ENCODE measurements at places on chromosomes 16 and 17. TPM values are rescaled to one million over a fixed set of nuclear protein-coding genes. Genes with fewer than 3 reads are reported as not detected.

DNA sequence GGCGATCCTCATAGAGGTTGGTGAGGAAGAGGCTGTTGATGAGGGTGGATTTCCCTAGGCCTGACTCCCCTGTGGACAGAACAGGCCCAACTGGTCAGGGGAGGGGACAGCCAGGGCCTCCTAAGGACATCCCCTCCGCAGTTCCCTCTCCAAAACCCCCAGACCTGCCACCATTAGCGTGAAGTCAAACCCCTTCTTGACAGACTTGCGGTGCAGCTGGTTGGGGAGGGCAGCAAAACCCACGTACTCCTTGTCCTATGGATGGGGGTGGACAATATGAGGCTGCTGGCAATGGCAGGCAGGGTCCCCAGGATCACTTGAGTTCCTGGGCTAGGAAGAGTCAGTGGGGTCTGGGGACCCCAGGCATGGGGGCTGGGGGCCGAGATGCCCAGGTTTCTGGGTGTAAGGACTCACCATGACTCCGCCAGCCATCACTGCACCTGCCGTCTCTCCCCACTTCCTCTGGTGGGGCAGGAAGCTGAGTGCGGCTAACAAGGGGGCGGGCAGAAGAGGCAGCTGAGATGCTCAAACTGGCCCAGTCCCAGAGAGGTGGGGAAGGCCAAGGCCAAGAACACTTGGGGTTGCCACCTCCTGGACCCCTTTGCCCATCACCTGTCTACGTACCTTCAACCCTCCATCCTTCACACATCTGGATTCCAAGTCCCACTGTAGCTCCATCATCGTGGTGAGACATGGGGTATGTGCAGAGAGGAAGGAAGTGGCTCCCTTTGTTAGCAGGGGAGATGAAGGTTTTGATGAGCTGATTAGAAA is at the start of gene SEPTIN1:
Gene SEPTIN1, minus strand, starts transcription at position 451 of the 771 bp plus-strand sequence. Its CDS starts 19 bp downstream, at position 432.
- H3K27ac ChIP-seq: no peak within 1 kb of the TSS
- peaks cover 22% of the 10 kb centered on the region for H3K4me1 ChIP-seq
- no peaks in the 10 kb centered on the region for H3K36me3 ChIP-seq

GRCh38 chr16:84973776-84974523 is 37.4 kb downstream of the ZDHHC7 start:
- H3K27me3 ChIP-seq: no peaks in the 10 kb centered on the region
- H3K27ac ChIP-seq: no peak overlapping the region
- no peak overlapping the region for H3K4me3 ChIP-seq
- no peaks in the 10 kb centered on the region for H3K36me3 ChIP-seq
- no peak for DNase-seq
- H3K4me1 ChIP-seq: peaks cover 9% of the 10 kb centered on the region

GRCh38 chr16:24049113-24049512 is 207.0 kb upstream of the CACNG3 start:
- H3K27ac ChIP-seq: no peak overlapping the region
- no peaks in the 10 kb centered on the region for H3K27me3 ChIP-seq
- DNase-seq: no peak

GRCh38 chr17:12789481-12790248 is at the start of gene ARHGAP44:
Gene ARHGAP44, plus strand, starts transcription at chr17:12789498. Its CDS starts 341 bp downstream, at chr17:12789839.
- peak within 1 kb of the TSS; percentile 66 for H3K4me3 ChIP-seq
- peak within 1 kb of the TSS; percentile 63 for H3K27ac ChIP-seq
- peaks cover 11% of the 10 kb centered on the region for H3K4me1 ChIP-seq
- no peaks in the 10 kb centered on the region for H3K36me3 ChIP-seq
- DNase-seq: no peak
- H3K27me3 ChIP-seq: no peaks in the 10 kb centered on the region

- no peak overlapping the region for H3K4me3 ChIP-seq
- no peak for DNase-seq
- H3K4me1 ChIP-seq: no peaks in the 10 kb centered on the region
- no peak overlapping the region for H3K27ac ChIP-seq
Observed at GRCh38 chr16:58855291-58855863, 121.3 kb upstream of the GOT2 start.

- no peaks in the 10 kb centered on the region for H3K4me1 ChIP-seq
- no peak for DNase-seq
- H3K36me3 ChIP-seq: no peaks in the 10 kb centered on the region
Observed at GRCh38 chr17:43702637-43703036, 40.9 kb upstream of the MEOX1 start.

The REXO5 gene
- 3.7 TPM for total RNA-seq

Measured in vagina (tissue), 2 donors.